ENCODE measurements at places on chromosomes 4 and X.

DNA sequence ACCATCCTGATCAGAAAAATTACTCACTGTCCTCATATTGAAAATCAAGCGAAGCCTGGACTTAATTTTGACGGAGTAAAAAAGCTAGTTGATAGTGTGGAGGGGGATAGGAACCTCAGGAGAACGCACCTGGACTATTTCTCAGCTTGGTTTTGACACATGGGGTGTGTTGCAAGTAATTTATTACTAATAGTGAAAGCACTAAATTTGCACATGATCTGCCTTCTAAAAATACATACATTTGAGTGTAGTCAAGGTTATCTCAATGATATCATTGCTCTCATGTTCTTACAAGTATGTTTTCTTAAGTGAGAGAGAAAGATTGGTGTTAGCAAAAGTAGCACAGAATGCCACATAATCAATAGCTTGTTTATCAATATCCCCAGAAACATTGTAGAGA lies 29.5 kb downstream of the LRIT3 start:
- no peak for DNase-seq

DNA sequence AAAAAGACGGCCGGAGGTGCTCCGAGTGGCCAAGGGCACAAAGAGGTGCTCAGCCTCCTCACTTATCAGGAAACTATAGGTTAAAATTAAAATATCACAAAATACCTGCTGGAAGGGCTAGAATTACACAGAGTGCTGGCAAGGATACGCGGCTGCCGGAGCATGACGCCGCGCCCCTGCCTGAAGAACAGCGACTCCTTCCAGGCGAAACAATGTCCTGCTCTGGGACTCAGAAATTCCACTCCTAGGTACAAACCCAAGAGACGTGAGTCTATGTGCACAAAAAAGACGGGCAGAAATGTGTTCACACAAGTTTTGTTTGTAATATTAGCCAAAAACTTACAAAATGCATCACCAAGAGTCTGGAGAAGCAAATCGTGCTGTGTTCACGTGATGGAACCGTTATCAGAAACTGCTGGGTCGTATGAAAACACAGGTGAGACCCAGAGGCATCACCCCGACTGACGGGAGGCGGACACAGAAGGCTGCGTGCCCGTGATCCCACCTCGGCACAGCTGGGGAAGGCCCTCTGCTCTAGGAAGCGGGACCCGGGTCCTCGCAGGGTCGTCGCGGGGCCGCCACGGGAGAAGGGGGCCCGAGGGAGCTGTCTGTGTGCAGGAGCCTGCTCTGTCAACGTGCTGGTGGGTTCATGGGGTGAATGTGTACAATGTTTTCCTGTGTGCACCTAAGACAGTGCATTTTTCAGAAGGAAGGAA lies 27.6 kb downstream of the CTBP1 start:
- no peak for DNase-seq

DNA sequence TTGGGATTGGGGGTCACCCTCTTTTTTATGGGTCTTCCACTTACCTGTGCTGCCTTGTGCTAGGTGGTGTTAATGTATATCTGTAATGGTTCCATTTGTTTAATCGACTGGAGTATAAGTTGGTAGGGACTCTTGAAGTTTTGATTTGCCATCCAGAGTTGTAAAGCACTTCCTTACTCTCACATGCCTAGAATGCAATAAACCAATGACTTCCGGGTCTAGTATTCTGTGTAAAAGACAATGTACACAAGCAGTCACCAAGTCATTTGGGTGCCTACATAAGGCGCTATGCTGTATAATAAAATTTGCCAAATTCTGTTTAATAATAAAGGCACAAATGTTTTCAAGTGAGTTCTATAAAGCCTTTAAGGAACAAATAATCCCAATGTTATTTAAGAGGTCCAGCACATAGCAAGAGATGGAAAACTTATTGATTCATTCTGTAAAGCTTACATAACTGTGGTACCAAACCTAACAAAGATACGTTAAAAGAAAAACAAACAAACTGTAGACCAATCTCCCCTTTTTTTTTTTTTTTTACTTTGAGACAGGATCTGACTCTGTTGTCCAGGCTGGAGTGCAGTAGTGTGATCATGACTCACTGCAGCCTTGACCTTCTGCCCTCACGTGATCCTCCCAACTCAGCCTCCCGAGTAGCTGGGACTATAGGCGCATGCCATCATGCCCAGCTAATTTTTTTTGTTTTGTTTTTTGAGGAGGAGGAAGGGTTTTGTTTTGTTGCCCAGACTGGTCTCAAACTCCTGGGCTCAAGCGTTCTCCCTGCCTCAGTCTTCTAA lies 41.5 kb upstream of the HPRT1 start:
- no peak for DNase-seq

DNA sequence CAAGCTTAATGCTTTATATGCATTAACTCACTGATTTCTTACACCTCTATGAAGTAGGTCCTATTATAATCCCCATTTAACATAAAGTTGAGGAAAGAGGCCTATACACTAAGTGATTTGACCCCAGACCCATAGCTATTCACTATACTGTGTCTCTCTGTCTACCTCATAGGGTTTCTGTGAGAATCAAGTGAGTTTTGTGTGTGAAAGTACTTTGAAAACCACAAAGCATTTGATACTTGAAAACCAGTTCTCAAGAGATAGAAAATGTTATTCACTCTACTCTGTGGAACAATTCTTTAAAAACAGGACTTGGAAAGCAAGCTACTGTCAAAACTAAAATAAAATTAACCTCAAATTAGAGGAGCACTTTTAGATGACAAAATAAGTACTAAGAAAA lies 35.0 kb downstream of the SHROOM3 start:
- DNase-seq, result no peak

- DNase-seq, result peak; percentile 53
Measured at GRCh38 chr4:186037692-186038658, 31.0 kb upstream of the TLR3 start.

DNA sequence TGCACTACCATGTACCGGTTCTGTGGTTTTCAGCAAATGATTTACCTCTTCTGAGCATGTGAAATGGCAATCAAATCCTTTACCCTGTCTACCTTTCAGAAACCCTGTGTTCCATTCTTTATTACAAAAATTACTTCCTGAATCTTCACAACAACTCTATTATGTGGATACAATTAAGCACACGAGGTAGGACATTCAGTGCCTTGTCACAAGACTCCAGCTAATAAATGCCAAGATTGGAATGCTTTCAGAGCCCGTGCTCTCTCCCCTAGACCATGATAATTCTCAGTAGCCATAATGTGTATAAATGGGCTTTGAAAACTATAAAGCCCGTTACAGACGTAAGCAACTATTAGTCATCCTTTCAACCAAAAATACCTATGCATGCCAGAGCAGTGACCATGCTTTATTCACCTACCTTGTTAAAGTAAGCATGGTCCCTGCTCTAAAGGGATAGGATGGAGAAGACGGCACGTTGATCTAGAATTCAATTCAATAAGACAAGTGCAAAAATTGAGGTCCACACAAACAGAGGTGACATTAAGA lies 2.4 kb downstream of the RXFP1 start:
- no peak for DNase-seq

DNA sequence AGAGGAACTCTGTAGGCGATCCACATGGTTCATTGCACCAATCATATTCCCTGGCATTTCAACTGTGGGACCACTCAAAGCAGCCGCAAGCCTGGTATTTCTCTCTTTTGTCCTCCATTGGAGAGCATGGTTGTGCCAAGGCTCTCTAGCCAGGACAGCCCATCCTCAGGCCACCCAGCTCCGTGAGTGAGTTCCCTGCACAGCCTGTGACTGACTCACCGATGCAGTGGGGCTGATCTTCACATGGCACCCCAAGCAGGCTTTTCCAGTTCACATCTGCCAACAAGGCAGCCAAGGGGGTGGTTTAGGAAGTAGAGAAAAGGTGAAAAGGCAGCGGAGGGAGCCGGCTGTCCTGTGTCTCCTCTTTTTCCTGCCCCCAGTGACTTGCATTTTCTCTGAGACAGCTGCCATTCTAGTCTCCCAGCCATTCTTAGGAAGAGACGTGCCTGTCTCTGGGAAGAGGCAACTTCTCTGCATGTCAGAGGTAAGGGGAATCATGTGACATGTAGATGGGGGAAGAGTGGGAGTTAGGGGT lies 69.2 kb downstream of the MID1IP1 start:
- no peak for DNase-seq

GRCh38 chr4:100728861-100729260 lies 211.0 kb upstream of the EMCN start:
- no peak for DNase-seq

- DNase-seq, result no peak
Measured at GRCh38 chr4:124738994-124739393, 26.5 kb upstream of the ANKRD50 start.

- DNase-seq, result peak; percentile 11
Measured at GRCh38 chrX:109990582-109991276, 12.2 kb upstream of the TMEM164 start.

DNA sequence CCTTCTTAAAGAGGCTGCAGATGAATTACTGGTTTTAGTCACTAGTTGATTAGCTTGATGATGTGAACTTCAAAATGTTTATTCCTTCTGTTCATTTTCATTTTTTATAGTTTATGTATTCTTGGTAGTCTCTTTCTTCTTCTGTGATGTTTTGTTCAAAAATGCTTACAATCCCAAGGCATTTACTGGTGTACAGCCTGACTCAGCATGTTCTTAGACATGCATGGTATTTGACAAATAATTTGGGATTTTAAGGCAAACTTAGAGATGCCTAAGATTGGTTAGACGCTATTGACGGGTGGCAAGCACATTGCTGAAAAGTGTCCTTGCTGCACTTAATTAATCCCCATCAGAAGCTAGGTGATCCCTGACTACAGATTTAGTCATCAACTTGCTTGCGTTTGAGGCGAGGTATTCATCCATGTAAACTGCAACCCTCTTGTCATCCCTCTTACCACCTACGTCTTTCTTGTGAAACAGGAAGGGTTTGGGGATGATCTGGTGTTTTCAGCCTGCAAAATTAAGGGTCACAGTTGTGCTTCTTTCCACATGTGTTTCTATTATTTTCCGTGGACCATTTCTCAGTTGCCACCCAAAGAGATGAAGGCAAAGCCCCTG lies 331.8 kb downstream of the DKK2 start:
- no peak for DNase-seq

- no peak for DNase-seq
Measured at GRCh38 chr4:37641886-37642849, 44.0 kb downstream of the RELL1 start.

DNA sequence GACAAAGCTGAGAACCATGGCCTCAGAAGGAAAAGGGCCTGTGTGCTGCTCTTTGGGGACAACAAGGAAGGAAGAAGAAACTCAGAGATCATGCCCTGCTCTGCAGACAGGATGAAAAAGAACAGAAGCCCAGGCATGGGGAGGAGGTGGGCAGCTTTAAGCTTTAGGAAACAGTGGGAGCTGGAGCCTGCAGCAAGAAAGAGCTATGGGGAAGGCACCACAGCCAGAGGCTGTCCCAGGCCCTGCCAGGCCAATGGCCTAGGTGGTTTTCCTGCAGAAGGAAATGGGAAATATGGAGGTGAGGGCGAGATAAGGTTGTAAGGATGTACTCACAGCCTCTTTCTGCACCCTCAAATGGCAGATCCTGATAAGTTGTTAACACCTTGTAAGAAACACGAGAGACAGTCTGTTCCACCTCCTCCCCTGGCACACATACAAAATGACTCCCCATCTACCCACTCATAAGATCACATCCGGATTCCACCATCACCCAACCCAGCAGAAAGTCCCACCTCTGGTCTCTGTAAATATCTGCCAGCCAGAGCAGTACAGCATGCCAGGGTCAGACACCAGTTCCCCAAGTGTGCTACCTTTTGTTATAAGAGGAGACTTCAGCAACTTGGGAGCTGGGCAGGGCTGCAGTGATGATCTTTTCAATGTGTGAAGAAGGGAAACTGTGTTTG lies 105.2 kb downstream of the RTL5 start:
- no peak for DNase-seq

DNA sequence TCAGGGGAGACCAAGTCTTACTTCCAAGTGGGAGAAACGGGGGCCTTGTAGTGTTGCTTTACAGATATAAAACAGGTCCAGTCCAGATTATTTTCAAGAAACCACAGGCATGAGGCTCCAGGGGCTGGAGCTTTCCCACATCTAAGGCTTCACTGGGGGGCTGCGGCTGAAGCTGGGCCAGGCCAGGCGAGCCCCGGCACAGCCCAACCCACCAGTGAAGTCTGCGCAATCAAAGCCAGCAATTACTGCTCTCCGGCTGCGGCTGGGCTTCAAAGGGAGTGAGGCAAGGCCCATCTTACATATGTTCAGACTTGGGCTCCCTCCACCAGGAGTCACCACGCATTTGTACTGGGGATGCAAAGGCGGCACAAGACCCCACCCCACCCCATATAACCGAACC lies 61.7 kb downstream of the HADH start:
- DNase-seq, result no peak

GRCh38 chrX:56963377-56963776 lies 32.0 kb downstream of the SPIN3 start:
- peak; percentile 28 for DNase-seq

DNA sequence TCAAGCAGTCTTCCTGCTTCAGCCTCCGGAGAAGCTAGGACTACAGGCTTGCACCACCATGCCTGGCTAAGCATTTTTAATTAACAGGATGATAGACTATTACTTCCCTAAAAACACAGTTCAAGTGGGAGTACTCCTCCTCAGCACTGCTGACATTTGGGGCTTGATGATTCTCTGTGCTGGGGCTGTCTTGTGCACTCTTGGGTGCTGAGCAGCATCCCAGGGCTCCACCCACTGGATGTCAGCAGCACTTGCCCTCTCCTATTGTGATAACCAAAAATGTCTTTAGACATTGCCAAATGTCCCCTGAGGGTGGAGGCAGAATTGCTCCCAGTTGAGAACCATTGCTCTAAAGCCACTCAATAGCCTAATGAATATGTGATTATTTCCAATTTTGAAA lies 60.4 kb downstream of the CLCN4 start:
- DNase-seq, result no peak

- DNase-seq, result no peak
Measured at GRCh38 chr4:56286763-56287162, 100.5 kb downstream of the AASDH start.

DNA sequence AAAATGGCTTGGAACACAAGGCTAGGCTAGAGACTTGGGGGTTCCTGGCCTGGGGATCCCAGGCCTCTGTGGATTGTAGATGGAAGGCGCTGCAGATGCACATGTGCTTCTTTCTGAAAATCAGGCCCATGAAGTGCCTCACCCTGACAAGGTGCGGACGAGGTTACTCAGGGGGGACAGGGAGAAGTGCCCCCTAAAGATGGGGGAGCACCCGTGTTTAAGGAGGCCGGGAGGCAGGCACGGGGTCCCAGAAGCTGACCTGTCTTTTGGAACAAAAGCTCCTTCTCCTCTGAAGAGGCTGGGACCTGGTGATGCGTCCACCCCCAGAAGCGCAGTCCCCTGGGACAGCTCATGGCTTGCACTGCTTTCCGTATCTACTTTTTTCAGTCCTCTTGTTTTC lies 2.4 kb downstream of the PDZD4 start:
- no peak for DNase-seq
